Gastroesophageal sphincter (tissue), 4 donors: ENCODE measurements at places on chromosomes 2 and 18. TPM values are rescaled to one million over a fixed set of nuclear protein-coding genes. Genes with fewer than 3 reads are reported as not detected.

DNA sequence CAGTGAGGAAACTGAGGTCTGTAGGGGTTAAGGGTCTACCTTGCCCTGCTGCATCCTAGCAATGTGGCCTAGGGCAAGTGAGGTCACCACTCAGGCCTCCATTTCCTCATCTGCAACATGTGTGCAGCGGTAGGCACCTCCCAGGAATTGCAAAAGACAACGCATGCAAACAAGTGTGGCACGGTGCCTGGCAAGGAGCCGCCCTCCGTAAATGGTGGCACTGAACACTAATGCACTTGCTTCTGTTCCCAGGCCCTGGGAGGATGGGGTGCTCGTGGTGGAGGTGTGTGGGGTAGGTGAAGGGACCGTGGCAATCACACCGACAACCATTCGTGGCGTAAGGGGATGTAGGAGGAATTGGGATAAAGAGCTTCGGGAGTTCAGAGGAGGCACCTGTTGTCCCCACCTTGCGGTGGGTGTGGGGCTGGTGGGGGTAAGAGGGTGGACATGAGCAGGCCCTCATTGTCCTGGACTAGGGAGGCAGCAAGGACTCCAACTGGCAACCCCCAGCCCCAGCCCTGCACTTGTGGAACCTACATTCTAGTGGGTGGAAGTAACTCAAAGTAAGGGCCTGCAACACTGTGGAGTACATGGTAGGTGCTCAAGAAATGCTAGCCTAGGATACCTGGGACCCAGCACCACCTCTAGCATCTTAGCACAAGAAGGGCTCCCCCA lies 26.0 kb downstream of the ATOH8 start:
- ATAC-seq, result no peak

GRCh38 chr2:26566081-26566375 lies 75.1 kb downstream of the CIB4 start:
- no peak for ATAC-seq

- ATAC-seq, result no peak
Observed at GRCh38 chr2:61253136-61253535, 91.1 kb downstream of the C2orf74 start.

DNA sequence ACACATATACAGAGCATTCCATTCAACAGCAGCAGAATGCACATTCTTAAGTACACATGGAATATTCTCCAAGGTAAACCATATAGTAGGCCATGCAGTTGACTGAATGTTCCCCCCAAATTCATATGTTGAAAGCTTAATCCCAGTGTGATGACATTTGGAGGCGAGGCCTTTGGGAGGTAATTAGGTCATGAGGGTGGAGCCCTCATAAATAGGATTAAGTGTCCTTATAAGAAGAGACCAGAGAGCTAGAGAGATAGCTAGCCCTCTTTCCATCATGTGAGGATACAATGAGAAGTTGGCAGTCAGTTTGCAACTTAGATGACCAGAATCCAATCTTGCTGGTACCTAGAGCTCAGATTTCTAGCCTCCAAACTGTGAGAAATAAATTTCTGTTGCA lies 27.6 kb downstream of the TMEM185B start:
- no peak for ATAC-seq

GRCh38 chr2:78065366-78065765 lies 543.2 kb upstream of the LRRTM4 start:
- ATAC-seq, result no peak

- ATAC-seq, result no peak
Observed at GRCh38 chr2:129910446-129911362, 68.8 kb upstream of the RAB6C start.

DNA sequence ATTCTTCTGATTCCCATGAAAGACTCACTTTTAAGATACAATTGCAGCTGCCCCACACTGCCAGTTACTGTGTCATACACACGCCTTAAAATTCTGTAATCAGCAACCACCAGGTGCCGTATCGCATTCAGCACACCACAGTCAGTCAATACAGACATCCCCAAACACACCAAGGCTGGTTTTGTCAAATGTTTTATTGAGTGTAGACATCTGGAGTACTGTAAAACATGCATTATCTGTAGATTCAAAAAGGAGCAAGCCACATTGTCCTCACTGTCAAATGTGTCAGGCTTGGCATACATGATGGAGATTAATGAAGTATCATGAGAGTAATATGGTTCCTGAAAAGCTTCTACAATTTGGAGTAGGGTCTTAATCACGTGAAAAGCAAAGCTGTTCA lies 109.7 kb upstream of the SP3 start:
- no peak for ATAC-seq

GRCh38 chr18:31255953-31256352 lies 62.0 kb upstream of the DSG1 start:
- no peak for ATAC-seq

GRCh38 chr2:168136392-168136977 lies 110.9 kb downstream of the STK39 start:
- ATAC-seq, result no peak

Gene ANO7
- 0.16 TPM for total RNA-seq

Gene TMEM178A
- 3.4 TPM for total RNA-seq

Gene DUSP19
- total RNA-seq, result 10.0 TPM

Gene APLF
- 12.0 TPM for total RNA-seq

Gene CMPK2
- 5.6 TPM for total RNA-seq

Gene RAX
- total RNA-seq, result not detected

Gene NPC1
- 58.6 TPM for total RNA-seq
